Activated CD4-positive, alpha-beta T cell treated with anti-CD3 and anti-CD28 coated beads, Interleukin-2, amount 10 ng/mL, durations not matched to agents 7 days and 5 days (primary cell): ENCODE measurements at places on chromosomes 1 and 21. TPM values are rescaled to one million over a fixed set of nuclear protein-coding genes. Genes with fewer than 3 reads are reported as not detected.

The AHCTF1 gene
- total RNA-seq: 42.4 TPM

The KLF17 gene
- total RNA-seq: not detected

The GRIK3 gene
- total RNA-seq: not detected

The CACNA1S gene
- not detected for total RNA-seq

The TMEM82 gene
- total RNA-seq: not detected

The OLIG1 gene
- total RNA-seq: not detected

The LPAR3 gene
- 1.5 TPM for total RNA-seq
